ENCODE measurements at places on chromosomes 3 and 15.
A peak's percentile ranks its signal among the peaks of the same experiment; 100 is the strongest.

GRCh38 chr3:102078854-102079808, 229.8 kb downstream of the NFKBIZ start:
- DNase-seq = peak; percentile 8

GRCh38 chr3:182789371-182789770, 3.9 kb upstream of the ATP11B start:
- no peak for DNase-seq

GRCh38 chr3:126654571-126655383, at the start of gene TXNRD3:
Gene TXNRD3, minus strand, starts transcription at chr3:126655124.
- DNase-seq = peak; percentile 51

DNA sequence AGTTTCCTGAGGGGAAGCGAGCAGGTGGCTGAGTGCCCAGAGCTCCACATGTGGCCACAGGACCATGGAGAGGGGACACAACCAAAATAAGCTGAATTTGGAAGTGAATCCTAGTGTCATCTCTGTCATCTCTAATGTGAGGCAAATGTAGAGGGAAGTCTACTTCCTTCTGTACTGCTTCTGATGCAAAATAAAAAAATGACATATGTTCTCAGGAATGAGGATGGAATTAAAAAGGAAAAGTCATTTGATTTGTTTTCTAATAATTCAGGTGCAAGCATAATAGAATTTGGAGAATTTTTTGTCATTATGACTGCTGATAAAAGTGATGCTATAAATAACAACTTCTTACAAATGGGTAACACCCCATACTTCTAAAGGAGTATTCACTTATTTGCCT, 59.5 kb upstream of the POU1F1 start:
- DNase-seq = no peak

DNA sequence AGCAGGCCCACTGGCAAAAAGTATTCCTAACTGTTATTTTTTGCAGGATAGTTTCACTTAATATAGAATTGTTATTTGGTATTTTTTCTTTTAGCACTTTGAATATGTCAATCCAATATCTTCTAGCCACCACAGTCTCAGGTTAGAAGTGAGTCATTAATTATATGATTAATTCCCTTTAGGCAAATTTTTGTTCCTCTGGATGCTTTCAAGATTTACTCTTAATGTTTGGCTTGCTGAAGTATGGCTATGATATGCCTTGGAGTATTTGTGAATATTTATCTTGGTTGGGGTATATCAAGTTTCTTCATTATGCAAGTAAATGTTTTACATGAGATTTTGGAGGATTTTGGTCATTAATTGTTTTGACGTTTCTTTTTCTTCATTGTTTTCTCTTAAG, 152.1 kb upstream of the ALCAM start:
- DNase-seq = no peak

- no peak for DNase-seq
Observed at GRCh38 chr15:74200871-74201419, 1.6 kb downstream of the STRA6 start.

DNA sequence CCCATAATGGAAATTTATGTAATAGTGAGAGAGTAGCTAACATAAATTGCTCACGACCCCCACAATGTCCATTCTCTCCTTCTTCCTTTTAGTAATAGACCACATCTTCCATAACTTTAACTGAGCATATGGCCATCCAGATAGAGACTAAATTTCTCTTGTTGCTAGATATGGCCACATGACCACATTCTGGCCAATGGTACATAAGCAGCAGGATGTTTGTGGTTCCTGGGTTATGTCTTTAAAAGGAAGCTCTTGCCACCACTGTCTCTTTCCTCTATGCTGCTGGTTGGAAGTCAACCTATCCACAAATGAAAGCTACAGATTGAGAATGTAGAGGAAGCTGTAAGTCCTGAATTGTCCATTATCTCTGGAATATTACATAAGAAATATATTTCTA, 59.7 kb upstream of the NPHP3 start:
- no peak for DNase-seq

- no peak for DNase-seq
Observed at GRCh38 chr3:159627634-159628033, 361.0 kb upstream of the IL12A start.

DNA sequence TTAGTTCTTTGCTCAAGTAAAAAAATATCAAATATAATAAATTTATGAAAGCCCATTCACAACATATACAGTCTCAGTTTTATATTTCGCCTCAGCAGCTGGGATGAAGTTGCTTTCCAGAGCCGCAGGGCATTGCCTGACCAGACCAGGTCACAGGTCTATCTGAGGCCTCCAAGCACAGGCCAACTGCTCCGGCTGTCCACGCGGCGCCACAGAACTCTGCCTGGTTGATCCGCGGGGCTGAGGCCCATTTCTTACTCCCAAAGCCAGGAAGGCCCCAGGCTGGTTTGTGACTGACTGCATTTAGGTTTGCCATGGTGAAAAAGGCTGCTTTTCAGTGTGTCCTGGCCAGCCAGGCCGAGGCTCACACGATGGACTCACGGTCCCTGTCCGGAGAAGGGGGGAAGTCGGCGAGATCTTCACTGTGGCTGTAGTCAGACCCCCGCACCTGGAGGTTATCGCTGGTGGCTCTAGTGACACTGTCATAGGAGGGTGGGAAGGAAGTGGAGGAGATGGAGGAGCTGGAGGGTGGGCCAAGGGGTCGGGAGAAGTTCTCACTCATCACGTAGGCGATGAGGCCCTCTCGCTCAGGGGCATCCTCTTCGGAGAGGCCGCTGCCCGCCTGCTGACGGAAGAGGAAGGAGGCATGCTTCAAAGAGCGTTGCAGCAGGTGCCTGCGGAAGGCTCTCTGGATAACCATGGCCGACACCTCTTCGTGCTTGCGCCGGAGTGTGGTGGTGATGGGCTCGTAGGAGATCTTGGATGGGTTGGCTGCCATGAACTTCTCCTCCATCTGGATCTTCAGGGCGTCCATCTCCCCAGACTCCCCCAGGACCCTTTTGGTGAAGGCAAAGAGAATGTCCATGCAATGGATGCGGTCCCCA, 54.1 kb downstream of the EXOG start:
- DNase-seq = no peak

DNA sequence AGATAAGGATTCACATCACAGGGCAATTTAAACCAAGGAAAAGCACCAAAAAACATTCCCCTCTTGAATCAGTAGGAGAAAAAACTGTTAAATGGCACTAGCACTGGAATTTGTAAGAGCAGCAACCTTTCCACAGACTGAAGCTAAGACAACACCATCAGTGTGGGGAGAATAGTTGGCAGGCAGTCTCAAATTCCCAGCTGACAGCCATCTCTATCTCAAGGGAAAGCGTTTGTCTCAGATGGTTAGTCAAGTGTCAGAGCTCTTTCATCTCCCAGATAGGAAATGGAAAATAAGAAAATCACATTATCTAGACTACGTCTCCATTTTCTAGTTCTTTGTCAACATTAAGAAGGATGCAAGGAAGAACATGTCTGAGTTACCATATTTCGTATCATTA, 228.7 kb downstream of the WDR72 start:
- no peak for DNase-seq

DNA sequence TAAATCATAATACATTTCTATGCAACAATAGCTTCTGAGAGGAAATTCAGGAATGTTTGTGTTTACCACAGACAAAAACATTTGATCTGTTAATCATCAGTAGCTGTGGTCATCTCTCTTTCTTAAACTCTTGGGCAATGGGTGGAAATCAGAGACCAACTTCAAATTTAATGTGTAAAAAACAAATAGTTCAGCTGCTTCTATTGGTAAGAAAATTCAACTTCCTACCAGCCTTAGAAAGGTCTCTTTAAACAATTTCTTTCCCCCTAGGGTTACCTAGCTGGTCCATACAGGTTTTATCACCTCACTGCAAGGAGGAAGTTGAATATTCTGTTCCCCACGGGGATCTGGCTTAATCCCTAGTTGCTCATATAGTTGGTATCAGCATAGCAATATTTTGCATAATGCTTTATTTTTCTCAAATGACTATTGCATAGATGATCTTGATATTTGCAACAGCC, 20.3 kb upstream of the PPP4R2 start:
- no peak for DNase-seq

GRCh38 chr3:32360493-32360827, 31.2 kb upstream of the CMTM7 start:
- DNase-seq = no peak

DNA sequence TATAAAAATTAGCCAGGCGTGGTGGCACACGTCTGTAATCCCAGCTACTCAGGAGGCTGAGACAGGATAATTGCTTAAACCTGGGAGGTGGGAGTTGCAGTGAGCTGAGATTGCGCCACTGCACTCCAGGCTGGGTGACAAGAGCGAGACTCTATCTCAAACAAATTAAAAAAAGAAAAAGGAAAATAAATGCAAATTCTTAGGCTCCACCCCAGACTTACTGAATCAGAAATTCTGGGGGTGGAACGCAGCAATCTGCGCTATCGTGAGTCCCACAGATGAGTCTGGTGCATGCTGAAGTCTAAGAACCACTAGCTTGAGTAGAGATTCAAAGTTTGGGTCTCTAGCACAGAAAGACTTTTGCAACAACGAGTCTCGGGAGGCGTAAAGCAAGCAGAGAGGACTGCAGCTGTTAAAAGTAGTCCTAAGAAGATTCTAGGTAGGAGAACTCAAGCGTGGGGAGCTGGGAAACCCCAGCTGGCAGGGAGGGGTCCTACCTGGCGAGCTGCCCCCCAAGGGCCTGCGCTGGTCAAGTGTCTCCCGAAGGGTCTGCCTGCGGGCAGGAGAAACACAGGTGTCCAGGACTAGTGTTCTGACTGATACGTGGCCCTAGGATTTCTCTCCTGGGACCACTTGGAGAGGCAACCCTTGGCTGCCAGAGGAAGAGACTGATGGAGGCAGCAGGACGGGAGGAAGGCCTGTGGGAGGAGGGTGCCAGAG, 21.9 kb downstream of the CEP19 start:
- no peak for DNase-seq

DNA sequence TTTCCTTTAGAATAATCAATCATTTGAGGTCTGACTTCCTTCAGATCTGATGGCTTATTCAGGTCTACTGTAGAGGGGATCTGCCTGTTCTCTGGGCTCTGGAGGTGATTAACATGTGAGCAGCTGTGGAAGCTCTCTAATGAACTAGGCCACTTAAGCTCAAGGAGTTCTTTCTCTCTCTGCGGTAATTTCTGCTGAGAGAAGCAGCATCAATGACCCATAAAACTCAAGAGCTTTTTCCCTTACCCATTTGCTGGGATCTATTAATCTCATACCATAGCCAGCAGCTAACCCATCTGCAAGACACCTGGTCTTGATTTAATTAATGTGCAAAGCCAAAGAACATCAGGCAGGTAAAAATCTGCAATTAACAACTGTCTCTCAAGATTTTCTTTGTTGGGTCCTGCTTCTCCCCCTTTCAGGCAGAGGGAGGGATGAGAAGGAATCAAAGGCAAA, 73.2 kb upstream of the DLG1 start:
- no peak for DNase-seq

DNA sequence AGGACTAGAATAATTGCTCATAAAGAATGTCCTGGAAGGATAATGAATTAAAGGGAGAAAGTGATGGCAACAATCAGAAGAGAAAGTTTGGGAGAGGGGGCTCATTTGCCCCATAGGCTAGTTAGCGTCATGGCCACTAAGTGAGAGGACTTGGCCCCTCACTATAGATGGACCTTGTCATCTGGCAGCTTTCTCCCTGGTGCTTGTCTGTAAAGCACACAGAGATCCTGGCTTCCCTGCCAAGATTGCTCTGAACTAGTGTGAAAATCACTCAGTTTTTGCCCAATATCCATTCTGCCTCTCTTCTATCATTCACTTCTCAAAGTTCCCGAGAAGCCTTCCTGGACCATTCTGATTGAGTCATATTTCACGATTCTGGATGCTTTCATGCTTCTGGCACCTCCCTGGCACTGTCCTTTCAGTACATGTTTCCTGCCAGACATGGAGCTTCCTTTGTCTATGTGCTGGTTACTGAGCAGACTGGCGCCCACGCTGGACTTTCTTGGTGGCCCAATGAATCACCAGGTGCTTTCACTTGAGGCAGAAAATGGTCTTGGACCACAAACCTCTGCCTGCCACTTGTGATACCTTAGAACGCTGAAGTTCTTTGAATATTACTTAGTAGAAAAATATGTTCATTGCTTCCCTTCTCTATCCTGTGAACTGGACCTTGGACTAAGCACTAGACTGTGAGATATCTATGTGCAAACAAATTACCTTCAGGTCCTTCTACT, 709.6 kb upstream of the CFAP20DC start:
- no peak for DNase-seq

DNA sequence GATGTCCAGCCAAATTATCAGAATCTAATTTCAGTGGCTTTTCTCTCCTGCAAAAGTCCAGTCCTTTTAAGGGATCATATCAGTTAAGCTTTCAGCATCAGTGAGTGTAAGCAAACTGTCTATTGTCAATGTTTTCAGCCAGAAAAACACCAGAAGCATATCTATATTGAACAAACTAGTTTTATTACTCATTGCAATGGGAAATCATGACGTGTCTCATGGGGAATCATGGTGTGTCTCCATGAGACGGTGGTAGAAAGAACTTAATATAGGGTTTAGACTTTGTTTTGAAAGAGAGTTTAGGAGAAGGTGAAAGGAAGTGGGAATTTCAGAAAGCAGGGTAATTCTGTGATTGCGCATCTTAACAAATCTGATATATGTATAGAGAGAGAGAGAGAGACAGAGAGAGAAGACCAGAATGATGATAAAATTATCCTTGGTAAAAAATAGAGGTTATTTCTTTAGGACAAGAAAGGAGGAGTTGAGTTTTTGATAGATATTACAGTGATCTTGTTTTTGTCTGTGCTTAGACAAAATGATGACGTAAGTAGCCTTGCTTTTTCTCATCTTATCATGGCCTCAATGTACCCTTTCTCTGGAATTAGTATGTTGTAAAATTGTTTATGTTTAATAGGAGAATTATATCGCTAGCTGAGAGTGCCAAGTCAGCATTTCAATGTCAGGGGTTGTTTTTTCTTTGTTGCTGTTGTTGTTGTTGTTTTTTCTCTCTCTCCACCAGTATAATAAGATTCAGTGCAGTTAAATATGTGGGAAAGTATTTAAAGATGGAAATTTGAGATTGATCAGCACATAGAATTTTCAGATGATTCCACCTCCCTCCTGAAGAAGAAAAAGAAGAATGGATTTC, 129.9 kb upstream of the OSTN start:
- no peak for DNase-seq

- no peak for DNase-seq
Observed at GRCh38 chr3:52388348-52388821, 56.5 kb downstream of the SEMA3G start.

- DNase-seq = no peak
Observed at GRCh38 chr15:53453253-53454105, 306.0 kb downstream of the WDR72 start.

GRCh38 chr3:170095771-170096170, 58.0 kb downstream of the GPR160 start:
- DNase-seq = no peak
